A549 treated with Mapracorat at 1 μM for 4 hours (cell line): ENCODE measurements at places on chromosomes 11 and 22. TPM values are rescaled to one million over a fixed set of nuclear protein-coding genes. Genes with fewer than 3 reads are reported as not detected.

Gene GGT5
- 3.3 to 4.6 TPM (median 4.2 TPM) in 5 replicates for total RNA-seq

Gene PRR5
- total RNA-seq, result 9.6 to 16.2 TPM (median 15.1 TPM) in 5 replicates

Gene RIMBP3C
- 0.13 to 0.22 TPM (median 0.15 TPM) in 4 of 5 replicates, not detected in the other for total RNA-seq

Gene CHST1
- 1.3 to 2.0 TPM (median 1.8 TPM) in 5 replicates for total RNA-seq

Gene PRR33
- not detected in 5 replicates for total RNA-seq

Gene GLYAT
- total RNA-seq, result not detected in 5 replicates

Gene TSPAN18
- total RNA-seq, result 2.3 to 3.1 TPM (median 2.9 TPM) in 5 replicates

Gene INSC
- 0.06 to 0.17 TPM in 2 of 5 replicates, not detected in the others for total RNA-seq

Gene PHF21B
- total RNA-seq, result 0.61 to 1.1 TPM (median 0.98 TPM) in 5 replicates

Gene CAPN5
- 5.8 to 11.9 TPM (median 8.2 TPM) in 5 replicates for total RNA-seq

Gene SYT12
- total RNA-seq, result 12.6 to 22.3 TPM (median 19.9 TPM) in 5 replicates

Gene UCP2
- total RNA-seq, result 79.3 to 96.8 TPM (median 84.6 TPM) in 5 replicates

Gene ARL2
- 175 to 188 TPM (median 183 TPM) in 5 replicates for total RNA-seq

Gene EED
- total RNA-seq, result 22.8 to 28.5 TPM (median 25.5 TPM) in 5 replicates

Gene OR51I1
- not detected in 5 replicates for total RNA-seq

Gene METTL15
- 5.4 to 7.5 TPM (median 6.7 TPM) in 5 replicates for total RNA-seq

Gene LYVE1
- total RNA-seq, result 0.20 to 0.77 TPM (median 0.48 TPM) in 5 replicates
